Pancreas (tissue), 10 donors: ENCODE measurements at places on chromosomes 11 and 22. TPM values are rescaled to one million over a fixed set of nuclear protein-coding genes. Genes with fewer than 3 reads are reported as not detected.

DNA sequence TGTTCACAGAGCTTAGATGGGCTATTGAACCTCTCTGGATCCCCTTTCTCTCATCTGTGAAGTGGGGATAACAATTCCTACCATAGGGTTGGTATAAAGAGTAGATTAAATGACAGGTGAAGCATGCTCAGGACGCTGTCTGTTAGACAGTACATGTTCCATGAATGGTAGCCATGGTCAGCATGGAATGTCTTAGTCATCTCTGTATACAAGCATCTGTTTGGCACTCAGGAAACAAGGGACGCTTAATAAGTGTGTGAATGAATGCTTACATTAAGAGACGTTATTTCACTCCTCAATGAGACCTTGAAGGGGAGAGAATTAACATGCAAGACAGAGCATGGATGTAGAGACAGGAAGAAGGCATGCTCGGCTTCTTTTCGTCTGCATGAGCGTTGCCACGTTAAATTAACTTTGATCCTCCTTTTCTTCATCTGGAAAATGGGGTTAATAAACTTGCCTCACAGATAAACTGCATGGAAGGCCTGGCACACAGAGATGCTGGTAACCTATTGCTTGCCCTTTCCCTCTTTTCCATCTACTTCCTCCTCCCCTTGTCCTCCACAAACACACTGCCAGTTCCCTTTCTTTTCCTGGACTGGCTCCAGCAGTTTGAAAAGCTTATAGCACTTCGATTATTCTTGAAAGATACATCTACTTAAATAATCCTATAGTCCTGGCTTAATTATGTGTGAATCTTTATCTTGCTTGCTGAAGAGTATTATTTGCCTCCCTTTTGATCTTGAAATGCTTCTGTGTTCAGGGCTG lies 267.2 kb upstream of the MTNR1B start:
- DNase-seq, result no peak

GRCh38 chr11:134483857-134484256 lies 71.8 kb upstream of the B3GAT1 start:
- DNase-seq, result no peak

DNA sequence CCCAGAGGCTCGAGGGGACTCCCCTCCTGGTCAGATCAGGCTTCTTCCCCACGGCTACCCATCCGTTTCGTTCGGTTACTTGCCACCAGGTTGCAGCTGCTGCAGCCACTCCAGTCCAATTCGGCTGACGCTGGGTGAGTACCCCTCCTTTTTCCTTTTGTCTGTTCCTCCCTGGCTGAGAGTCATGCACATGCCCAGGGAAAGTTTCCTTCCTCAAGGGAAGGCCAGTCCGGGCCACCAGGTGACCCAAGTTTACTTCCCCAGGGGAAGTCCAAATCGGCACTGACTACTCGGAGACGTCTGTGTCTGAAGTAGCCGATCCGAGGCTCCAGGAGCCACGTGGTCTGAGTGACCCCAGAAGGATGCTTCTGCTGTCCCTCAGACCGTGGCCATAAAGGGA lies 13.2 kb upstream of the OR56A3 start:
- no peak for DNase-seq

DNA sequence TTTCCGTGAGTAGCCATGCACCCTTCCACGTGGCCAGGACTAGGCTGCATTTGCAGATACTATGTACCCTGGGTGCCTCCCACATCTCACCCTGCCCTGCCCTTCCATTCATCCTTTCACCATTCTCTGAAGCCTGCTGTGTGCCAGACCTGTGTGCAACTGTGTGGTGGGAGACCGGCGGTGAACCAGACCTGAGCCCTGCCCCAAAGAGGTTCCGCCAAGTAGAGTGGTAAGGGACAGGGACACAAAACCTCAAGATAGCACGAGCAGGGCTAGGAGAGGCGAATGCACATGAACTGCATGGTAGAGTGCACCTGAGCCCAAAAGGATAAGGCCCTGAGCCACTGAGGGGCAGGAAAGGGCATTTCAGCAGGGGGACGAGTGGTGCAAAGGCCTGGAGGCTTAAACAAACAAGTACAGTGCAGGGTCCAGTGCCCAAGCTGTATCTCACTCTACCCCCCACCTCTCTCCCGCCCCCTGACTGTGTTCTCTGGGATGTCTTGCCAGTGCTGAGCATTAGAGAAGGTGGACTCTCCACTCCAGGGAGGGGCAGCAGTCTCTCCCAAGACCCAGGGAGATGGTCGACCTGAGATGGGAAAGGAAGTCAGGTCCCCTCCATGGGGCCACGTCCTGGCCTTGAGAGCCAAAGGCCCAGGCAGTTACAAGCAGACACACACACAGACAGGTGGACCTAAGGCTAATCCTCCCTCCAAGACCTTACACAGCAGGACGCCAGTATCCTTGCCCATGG lies 14.1 kb upstream of the ARAP1 start:
- DNase-seq, result no peak

DNA sequence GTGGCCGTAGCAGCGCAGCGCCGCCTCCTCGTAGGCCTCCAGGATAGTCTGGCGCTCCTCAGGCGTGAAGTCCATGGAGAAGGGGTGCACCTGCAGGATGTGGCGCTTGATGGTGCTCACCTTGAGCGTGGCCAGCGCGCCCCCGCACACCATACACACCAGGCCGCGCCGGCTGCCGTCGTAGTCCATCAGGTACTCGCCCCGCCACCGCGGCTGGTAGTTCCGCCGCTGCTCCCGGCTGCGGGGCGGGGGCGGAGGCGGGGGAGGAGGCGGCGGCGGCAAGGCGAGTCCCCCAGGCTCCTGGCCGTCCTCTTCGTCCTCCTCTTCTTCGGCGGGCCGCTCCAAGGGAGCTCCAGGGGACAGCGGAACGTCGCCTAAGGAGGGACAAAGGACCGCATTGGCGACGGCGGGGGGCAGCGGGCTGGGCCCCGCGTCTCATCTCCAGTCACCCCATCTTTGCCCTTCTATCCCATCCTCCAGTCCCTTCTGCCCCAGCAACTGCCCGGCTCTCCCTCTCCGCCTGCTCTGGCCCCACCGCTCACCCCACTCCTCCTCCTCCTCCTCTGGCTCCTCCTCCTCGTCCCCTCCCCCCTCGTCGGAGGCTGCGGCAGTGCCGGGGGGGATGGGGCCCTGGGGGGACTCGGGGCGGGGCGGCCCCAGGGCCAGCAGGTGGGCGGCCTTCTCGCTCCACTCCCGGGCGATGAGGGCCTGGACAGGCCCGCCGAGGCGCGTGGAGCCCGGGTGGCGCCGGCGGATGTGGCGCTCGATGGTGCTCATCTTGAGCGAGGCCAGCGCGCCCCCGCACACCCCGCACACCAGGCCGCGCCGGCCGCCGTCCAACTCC lies 4.9 kb downstream of the ZFTA start:
- DNase-seq, result no peak

DNA sequence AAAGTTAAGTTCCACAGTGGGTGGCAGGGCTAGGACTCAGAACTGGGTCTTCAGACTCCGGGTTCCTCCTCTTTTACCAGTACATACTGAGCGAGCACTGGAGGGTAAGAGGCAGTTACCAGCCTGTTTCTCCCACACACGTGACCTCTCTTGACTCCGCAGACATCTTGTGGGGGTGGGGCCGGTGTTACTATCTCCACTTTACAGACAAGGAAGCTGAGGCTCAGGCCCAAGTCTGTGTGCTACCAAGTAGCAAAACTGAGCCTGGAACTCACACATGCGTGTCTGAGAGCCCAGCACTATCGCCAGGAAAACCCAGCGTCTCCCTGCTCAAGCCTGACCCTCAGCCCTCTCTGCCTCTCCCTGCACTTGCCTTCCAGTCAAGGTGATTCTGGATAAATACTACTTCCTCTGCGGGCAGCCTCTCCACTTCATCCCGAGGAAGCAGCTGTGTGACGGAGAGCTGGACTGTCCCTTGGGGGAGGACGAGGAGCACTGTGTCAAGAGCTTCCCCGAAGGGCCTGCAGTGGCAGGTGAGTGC lies 16.0 kb upstream of the SMIM35 start:
- DNase-seq, result no peak

DNA sequence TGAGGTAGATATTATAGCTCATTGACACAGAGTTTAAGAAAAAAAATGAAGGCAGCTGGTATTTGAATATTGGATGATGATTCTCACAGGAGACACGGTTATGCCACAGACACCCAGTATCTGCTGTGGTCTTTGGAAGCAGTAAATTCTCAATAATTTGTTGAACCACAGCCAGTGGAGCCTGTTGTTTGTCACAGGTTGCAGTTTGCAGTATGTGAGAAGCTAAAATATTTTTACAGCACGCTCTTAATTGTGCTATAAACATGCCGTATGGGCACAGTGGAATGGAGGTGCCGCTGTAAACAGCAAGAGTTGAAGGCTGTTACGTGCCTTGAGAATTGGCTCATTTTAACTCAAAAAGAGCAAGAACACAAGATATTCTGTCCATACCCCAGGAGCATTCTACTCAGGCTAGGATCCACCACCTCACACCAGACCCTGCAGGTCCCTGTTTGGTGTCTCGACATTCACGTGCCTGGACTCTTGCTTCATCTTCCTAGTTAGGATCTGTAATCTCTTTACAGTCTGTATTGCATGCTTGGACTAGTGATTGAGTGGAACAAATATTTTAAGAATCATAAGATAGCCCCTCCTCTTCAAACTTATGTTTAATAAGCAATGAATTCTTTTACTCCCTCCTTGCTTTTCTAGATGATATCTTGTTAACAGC lies 94.7 kb upstream of the GAL start:
- no peak for DNase-seq

GRCh38 chr22:30591588-30592359 lies at the start of gene PES1:
TSS of gene PES1 (minus strand) at chr22:30591910. CDS start at chr22:30591833, 77 bp downstream.
- peak; percentile 97 for DNase-seq

DNA sequence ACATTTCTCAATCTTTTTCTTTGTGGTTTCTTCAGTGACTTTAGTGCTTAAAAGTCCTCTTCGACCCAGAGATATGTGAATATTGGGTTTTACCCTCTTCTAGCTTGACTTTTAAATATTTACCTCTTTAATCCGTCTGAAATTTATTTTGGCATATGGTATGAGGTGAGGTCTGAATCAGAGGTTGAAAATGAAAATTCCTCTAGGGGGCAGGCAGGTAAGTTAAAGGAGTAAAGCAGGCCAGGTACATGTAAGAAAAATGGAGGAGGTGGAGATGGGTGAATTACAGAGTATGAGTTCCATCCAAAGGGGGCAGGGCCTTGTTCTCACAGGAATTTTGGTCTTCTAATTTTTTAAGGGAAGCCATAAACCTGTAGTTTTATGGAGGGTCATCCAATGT lies 263.8 kb upstream of the NARS2 start:
- DNase-seq, result no peak

- no peak for DNase-seq
These were observed 3.3 kb downstream of the POLD4 start for GRCh38 chr11:67349928-67350465.

GRCh38 chr22:27512283-27512761 lies 289.2 kb downstream of the MN1 start:
- peak; percentile 64 for DNase-seq

DNA sequence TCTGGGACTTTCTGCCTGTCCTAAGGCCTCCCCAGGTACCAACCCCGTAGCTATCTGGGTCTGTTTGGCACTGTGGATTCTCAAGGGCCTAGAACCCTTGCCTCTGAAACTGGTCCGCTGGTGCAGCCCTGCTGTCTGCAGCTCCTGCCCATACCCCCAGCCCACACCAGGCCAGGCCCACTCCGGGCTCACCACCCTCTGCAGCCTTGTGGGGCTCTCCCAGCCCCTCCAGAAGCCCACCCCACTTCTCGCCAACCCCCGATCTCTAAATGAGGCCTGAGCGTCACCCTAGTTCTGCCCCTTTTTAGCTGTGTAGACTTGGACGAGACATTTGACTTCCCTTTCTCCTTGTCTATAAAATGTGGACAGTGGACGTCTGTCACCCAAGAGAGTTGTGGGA lies 4.7 kb downstream of the KLHDC7B start:
- no peak for DNase-seq

DNA sequence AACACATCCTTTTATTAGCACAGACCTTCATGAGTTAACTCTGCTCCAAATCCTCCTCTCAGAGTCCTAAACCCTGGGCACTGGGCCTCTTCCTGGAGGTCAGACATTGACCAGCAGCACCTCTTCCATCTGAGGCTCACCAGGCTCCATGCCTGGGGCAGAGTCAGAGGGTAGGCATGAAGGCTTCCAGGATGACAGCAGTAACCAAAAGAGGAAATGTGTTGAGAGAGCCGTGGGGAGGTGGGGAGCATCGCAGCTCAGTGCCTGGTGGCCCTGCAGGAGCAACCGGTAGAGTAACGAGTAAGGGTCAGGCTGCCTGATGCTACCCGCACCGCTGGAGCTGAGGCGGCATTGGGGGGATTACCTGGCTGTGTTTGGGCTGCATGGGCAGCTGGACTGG lies 9.4 kb upstream of the NAV2 start:
- DNase-seq, result no peak

DNA sequence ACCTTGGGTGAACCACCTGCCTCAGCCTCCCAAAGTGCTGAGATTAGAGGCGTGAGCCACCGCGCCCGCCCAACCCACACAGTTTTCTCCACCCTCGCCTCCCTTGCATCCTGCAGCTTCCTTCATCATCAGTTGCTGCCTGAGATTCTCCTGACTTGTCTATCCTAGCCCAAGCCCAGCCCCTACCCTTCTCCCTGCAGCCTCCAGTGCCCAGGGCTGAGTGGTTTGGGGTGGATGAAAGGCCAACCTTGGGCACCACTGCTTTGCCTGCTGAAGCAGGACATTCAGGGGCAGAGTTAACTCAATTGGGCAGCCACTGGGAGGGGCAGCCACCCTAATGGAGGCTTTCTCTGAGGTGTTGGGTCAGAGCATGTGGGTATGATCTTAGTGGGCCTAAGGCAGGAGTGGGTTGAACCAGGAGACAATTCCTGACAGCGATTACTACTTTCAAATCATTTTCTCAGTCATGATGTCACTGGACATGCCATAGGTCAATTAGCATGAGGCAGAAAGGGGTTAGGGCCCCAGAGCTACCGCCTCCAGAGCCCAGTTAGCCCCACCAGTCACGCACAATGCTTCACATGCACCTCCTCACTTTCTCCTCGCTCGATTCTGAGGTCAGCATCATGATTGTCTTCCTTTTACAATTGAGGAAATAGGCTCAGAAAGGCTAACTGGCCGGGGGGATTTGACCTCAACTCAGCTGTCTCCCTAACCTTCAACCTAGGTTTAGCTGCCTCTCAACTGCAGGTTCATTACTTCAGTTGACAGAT lies 1.0 kb upstream of the FKBP2 start:
- no peak for DNase-seq

- DNase-seq, result no peak
These were observed 5.0 kb downstream of the RPS19BP1 start for GRCh38 chr22:39527481-39527961.

GRCh38 chr11:134360050-134360835 lies 28.5 kb downstream of the GLB1L2 start:
- peak; percentile 80 for DNase-seq

DNA sequence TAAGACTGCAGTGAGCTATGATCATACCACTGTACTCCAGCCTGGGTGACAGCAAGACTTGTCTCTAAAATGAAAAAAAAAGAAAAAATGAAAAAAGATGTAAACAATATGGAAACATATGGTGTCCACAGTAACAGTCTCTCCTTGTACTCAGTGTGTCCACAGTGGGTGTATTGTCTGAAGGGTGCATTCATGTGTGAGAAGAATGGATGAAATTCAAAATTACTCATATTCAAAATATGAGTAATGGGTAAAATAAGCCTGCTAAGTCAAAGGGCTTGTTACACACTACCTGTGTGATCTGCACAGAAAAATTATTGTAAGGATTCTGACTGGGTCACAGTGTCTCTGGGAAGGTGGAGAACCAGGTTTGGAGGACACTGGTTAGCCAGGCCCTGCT lies 26.9 kb downstream of the PPFIA1 start:
- DNase-seq, result no peak

GRCh38 chr11:105861225-105861624 lies 160.8 kb downstream of the MSANTD4 start:
- DNase-seq, result no peak

SOX10 gene
- total RNA-seq, result 0.06 TPM

TNNI2 gene
- 6.6 TPM for total RNA-seq

IL18BP gene
- 3.1 TPM for total RNA-seq

MPZL3 gene
- 6.1 TPM for total RNA-seq
